Cardiac muscle cell (in vitro differentiated cells and primary cell): ENCODE measurements at places on chromosomes 2 and 18. TPM values are rescaled to one million over a fixed set of nuclear protein-coding genes. Genes with fewer than 3 reads are reported as not detected.

GRCh38 chr2:56531668-56532420 is 348.1 kb downstream of the CCDC85A start:
- no peaks in the 10 kb centered on the region for H3K4me1 ChIP-seq
- no peaks in the 10 kb centered on the region for H3K36me3 ChIP-seq
- no peak for DNase-seq
- no peak overlapping the region for H3K4me3 ChIP-seq
- no peak overlapping the region for H3K27ac ChIP-seq

DNA sequence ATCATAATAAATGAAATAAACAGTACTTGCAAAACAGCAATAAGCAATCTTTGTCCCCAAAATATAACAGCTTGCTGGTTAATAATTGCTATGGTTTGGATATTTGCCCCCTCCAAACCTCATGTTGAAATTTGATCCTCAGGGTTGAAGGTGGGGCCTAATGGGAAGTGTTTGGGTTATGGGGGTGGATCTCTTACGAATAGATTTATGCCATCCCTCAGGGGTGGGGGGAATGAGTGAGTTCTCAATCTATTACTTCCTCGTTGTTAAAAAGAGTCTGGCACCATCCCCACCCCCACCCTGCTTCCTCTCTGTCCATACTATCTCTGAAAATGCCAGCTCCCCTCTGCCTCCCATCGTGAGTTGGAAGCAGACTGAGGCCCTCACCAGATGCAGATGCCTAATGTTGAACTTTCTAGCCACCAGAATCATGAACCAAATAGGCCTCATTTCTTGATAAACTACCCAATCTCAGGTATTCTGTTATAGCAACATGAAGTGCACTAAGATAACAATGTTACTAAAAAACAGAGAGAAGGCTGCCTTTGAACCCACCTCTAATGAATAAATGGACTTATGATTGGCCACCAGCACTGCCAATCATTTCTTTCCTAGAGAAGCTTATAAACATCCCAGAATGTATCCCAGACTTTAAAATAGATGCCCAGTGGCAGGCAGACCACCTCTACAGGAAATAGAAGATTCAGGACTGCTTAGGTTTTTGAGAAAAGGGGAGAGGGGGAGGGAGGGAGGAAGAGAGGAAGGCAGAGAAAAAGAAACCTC is 90.1 kb downstream of the ALPK2 start:
- no peak overlapping the region for H3K4me3 ChIP-seq
- no peaks in the 10 kb centered on the region for H3K27me3 ChIP-seq
- H3K36me3 ChIP-seq: peaks cover 4% of the 10 kb centered on the region
- DNase-seq: no peak

- no peaks in the 10 kb centered on the region for H3K4me1 ChIP-seq
- H3K27me3 ChIP-seq: peaks cover 95% of the 10 kb centered on the region
- H3K4me3 ChIP-seq: no peak overlapping the region
- no peak for DNase-seq
- no peak overlapping the region for H3K27ac ChIP-seq
- H3K36me3 ChIP-seq: no peaks in the 10 kb centered on the region
These were observed 106.9 kb downstream of the CDK15 start for GRCh38 chr2:201913201-201913600.

DNA sequence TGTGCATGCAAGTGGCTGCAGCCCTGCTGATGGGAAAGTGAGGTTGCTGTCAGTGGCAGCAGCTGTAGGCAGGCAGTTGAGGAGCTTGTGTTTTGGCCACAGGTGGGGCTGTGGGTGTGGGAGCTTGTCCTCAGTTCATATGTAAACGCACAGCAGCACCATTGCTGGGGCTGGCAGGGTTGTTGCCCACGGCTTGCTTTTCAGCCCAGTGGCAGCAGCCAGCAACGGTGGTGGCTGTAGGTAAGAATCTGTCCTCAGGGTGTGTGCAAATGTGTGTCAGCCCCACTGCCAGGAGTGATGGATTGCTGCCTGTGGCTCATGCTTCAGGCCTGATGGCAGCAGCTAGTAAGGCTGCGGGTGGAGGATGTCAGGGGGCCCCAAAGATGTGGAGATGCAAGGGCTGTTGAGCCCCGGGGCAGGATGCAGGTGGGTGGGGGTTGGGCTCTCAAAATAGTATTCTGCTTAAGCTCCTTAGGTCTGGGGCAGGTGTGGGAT is 141.3 kb upstream of the THUMPD2 start:
- no peak overlapping the region for H3K4me3 ChIP-seq
- no peaks in the 10 kb centered on the region for H3K4me1 ChIP-seq
- no peak for DNase-seq
- no peaks in the 10 kb centered on the region for H3K27me3 ChIP-seq
- H3K36me3 ChIP-seq: no peaks in the 10 kb centered on the region

Gene APCDD1
- total RNA-seq: 30.8 and 32.8 TPM in 2 replicates

Gene CNPPD1
- 42.1 and 42.6 TPM in 2 replicates for total RNA-seq

Gene MXD1
- 2.8 and 3.6 TPM in 2 replicates for total RNA-seq

Gene ZNF532
- total RNA-seq: 66.5 and 108 TPM in 2 replicates
